ENCODE measurements at places on chromosomes 12 and 14.

GRCh38 chr14:47439953-47440352 lies 235.5 kb downstream of the MDGA2 start:
- DNase-seq = no peak

DNA sequence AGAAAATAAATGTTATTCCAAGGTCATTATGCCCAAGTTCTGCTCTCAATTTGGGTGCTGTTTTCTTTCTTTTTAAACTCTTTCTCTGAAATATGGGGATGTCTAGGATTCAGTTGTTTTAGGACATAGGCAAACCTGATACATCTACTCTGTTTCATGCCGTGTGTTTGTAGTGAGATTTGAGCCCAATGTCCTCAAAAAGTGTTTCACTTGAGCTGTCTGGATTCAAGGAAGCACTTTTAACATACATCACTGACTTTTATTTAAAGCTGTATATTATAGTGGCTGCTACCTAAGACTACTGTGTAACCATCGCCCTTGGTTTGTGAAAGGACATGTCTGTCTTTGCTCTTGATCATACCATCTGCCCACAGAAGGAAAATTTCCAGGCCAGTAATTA lies 709.3 kb upstream of the STXBP6 start:
- DNase-seq = no peak

DNA sequence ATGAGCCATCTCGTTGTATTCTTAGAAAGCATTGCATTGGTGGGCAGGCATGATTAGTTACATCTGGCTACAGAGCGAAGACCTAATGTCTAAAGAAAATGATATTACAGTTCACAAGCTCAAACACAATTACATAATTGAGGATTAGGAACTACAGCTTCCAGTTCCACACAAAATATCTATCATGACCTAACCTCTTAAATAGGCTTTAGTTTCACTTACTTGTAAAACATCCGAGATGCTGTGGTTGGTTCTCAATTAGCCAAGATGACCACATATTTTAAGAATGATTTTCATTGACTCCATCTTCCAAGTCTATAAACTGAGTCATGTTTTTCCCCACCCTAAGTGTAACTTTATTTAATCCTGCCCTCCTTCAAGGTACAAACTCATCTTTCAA lies 69.5 kb downstream of the LRIG3 start:
- DNase-seq = no peak

GRCh38 chr12:101229841-101230241 lies 19.8 kb upstream of the SLC5A8 start:
- no peak for DNase-seq

GRCh38 chr12:1660304-1661187 lies 30.3 kb upstream of the ADIPOR2 start:
- DNase-seq = peak; percentile 64

- DNase-seq = no peak
These were observed 96.8 kb upstream of the NTF3 start for GRCh38 chr12:5335069-5335468.

GRCh38 chr12:32100361-32100760 lies 6.3 kb upstream of the BICD1 start:
- no peak for DNase-seq

GRCh38 chr14:56118611-56119181 lies 485 bp downstream of the PELI2 start:
- DNase-seq = peak; percentile 40

GRCh38 chr14:98198385-98198784 lies 1073.6 kb downstream of the BCL11B start:
- DNase-seq = peak; percentile 40

GRCh38 chr14:34250959-34251358 lies 211.1 kb downstream of the SPTSSA start:
- no peak for DNase-seq

DNA sequence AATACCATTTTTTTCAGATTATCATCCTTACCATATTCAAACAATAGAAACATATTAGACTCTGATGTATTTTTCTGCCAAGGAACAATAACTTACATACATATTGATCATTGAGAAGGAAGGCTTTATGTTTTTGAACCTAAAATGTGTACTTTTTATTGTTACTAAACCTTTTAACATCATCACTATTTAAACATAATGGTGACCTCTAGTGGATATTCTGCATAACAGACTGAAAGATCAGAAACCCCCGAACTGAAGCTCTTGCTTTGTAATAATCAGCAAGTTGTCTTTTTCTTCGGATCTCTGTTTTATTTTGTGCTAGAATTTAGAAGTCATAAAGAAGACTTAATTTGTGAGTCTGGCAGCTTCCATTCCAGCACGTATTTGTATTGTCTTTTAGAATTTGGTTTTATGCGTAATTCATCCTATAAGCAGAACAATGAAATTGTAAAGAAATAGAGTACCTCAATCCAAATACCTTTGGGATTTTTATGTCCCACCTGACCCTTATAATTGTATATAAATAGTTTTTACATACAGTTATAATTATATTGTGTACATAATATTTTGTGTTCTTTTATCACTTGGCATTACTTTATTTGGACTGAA lies 125.9 kb upstream of the ATF1 start:
- no peak for DNase-seq

GRCh38 chr14:58119381-58119780 lies 32.6 kb downstream of the ARMH4 start:
- DNase-seq = no peak

- DNase-seq = no peak
These were observed 901.6 kb downstream of the BCL11B start for GRCh38 chr14:98370352-98370751.

DNA sequence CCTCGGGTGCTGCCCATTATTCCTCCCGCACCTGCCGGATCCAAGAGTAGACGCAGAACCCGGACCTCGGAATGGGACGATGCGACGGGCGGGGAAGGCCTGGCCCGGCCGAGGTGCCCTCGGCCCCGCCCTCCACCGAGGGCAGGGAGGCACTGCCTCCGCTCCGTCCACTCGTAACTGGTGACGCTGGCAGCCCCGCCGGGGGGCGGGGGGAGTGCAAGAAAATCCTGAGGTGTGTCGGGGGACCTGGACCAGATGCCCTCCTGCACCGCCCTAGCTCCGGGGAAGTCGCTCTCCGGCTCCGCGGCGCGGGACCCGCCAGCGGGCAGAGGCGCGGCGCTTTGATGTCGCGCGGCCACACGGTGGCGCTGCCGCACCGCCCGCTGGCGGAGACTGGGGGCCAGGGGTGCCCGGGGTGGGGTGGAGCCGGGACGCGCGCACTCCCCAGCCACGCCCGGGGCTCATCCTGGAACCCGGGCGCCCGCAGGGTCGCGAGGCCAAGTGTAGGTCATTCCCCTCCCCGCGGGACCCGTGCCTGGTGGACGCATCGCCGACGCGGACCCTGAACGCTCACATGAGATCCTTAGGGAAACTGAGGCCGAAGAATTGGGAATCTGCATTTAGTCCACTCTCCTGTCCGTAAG lies 202.8 kb downstream of the TTC8 start:
- DNase-seq = peak; percentile 60

- DNase-seq = no peak
These were observed 925.9 kb downstream of the GALC start for GRCh38 chr14:87067061-87067460.

DNA sequence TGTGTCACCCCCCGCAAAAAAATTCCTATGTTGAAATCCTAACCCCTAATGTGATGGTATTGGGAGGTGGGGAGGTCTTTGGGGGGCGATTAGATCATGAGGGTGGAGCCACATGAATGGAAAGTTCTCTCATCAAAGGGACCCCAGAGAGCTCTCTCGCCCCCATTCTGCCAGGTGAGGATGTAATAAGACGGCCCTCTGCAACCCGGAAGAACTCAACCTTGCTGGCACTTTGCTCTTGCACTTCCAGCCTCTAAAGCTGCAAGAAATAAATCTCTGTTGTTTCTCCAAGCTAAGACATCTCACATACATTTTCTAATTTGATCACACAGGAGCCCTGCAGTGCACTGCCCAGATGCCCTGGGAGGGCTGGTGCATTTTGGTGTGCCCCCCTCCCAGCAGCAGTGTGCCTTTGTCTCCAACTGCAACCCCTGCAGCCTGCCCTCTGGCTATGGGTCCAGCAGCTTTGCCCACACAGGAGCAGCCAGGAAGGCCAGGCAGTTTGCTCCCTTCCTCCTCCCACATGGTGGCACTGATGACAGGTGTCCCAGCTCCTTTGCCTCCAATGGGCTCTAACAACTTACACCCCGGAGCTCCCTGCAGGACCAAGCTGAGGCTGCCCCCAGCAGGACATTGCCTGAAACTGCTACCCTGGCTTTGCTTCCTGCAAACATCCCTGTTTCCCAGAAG lies 59.3 kb downstream of the C14orf132 start:
- DNase-seq = no peak

GRCh38 chr12:65594409-65594808 lies 229.9 kb upstream of the HMGA2 start:
- DNase-seq = no peak

GRCh38 chr12:46473634-46474329 lies 101.2 kb upstream of the SLC38A2 start:
- no peak for DNase-seq

- no peak for DNase-seq
These were observed 252.9 kb upstream of the KRR1 start for GRCh38 chr12:75764091-75764841.

DNA sequence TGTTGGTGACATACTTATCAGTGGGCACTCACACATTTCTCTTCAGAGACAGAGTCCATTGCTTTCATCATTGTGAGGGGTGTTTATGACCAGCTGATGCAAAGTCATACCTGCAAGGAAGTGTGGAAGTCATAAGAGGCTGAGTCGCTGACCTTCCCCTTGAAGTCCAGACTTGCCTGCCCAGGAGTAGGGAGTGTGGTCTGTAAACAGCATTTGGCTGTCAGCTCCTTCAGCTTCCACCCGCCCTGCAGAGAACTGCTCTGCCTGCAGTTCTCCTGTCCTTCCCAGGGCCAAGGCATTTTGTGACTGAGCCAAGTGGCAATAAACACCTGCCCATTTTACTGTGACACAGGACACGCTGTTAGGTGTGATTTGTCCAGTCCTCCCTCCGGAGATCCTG lies 801.3 kb downstream of the BCL11B start:
- no peak for DNase-seq

DNA sequence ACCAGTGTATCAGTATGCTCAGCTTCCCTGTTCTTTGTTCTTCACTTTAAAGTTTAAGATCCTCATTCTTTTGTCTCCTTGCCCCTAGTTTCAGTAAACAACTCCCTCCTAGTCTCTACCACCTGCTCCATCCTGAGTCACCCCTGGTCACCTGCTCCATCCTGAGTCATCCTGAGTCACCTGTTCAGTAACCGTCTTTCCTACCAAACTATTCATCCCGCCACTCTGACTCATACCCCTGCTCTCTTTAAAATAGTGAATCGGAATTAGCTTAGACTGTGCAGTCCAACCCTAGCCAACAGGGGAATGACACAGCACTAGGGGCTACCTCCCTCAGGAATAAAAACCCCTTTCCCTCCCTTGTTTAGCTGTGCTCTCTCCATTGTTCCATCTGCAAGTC lies 888.1 kb upstream of the MDGA2 start:
- no peak for DNase-seq

GRCh38 chr14:77109656-77110055 lies 11.6 kb downstream of the CIPC start:
- DNase-seq = no peak

GRCh38 chr14:72430457-72430856 lies 463.4 kb downstream of the DPF3 start:
- no peak for DNase-seq

DNA sequence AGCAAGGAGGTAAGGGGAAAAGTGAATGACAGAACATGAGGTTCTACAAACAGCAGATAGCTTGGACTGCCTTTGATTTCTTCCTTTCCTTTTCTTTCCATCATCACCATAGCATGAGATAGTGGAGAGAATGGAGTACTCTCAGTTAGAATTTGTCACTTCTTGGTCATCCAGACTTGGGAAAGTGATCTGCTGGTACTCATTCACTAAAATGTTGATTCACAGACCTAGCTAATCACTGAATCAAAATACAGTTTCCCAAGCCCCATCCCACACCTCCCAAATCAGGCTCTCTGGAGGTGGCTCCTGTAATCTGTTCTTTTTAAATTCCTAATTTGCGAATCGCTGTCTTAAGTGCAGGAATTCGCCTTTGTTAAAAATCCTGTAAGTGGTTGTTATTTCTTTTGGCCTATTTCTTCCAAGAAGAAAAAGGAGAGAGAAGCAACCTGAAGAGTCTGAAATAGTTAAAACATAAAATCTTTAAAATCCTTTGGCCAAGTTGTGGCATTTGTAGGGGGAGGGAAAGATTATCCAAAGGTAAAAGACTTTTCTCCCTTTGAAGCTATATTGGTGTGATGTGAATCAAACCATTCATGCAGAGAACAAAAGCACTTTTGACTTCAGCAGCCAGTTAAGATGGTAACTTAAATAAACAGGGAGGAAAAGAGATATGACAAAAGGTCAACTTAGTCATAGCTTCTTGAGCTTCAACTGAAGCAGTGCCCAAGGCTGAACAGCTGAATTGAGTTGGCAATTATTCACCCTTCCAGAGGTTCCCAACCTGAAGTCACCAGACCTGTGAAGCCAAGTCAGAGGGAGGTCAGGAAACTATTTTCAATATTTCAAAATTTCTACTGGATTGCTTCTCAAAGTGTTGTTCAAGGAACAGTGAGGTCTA lies 255.1 kb upstream of the KRR1 start:
- no peak for DNase-seq

Data from activated CD8-positive, alpha-beta memory T cell treated with anti-CD3 and anti-CD28 coated beads, Interleukin-2, amount 50 U/mL, for 4 hours (primary cell).